CD4-positive, alpha-beta T cell treated with Interferon gamma for 1 hour (primary cell): ENCODE measurements at places on chromosomes 5 and 9.

DNA sequence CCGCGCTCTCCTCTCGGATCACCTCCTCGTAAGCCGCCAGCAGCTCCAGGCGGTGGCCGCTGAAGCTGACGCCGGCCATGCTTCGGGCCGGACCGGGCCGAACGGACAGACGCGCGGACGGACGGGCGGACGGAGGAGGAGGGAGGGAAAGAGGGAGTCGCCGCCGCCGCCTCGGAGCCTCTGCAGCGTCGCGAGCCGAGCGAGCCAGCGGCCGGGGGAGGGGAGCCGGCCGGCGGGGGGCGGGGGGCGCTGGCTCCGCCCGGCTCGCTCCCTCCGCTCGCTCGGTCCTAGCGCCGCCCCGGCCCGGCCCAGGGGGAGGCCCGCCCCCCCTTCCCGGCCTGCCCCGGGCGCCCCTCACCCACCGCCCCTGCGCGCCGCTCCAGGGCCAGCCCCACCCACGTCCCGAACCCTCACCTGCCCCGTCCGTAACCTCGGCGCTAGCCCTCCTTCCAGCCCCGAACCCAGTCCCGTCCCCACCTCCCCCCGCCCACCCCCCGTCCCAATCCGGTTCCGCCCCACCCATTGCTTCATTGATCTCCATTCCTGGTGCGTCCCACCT lies at the start of gene DBN1:
Gene DBN1, minus strand, starts transcription at position 192 of the 559 bp plus-strand sequence. Its CDS starts 113 bp downstream, at position 79.
- DNase-seq: no peak

GRCh38 chr9:135680056-135680455 lies 16.9 kb downstream of the LCN9 start:
- DNase-seq: no peak

GRCh38 chr5:26894719-26895263 lies 143.6 kb downstream of the CDH9 start:
- DNase-seq: no peak

- no peak for DNase-seq
Measured at GRCh38 chr5:50800410-50800809, 134.0 kb downstream of the PARP8 start.

DNA sequence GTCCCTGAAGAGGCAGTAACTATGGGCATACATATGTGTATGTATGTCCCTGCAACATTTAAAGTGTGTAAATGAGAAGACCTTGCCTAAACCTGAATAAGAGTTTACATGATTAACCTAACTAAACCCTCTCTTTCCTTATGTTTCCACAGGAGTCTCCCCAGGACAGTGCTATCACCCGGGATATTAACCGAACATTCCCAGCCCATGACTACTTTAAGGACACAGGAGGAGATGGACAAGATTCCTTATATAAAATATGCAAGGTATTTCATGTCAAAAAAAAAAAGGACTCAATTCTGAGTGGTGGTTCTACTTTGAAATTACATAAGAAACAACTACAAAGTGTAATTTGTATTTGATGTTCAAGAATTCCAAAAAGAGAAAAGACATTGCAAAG lies 31.7 kb downstream of the GPR21 start:
- DNase-seq: no peak

DNA sequence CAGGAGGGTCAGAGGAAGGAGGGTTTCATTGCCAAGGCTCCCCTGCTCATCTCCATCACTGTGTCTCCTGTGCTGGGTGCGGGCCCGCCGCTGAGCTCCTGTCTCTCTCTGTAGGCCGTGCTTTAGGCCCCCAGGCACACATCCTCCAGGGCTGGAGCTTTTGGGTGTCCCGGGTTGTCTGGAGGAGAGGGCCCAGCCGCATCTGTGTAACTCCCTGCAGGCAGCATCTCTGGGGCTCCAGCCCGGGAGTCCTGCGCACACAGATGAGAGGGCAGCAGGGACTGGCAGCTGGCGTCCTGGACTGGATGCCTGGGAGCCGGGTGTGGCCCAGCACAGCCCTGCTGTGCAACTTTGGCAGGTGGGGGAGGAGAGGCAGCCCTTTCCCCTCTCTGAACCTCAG lies 40.2 kb downstream of the LRSAM1 start:
- DNase-seq: no peak

- no peak for DNase-seq
Measured at GRCh38 chr9:35847792-35848572, 19.0 kb downstream of the TMEM8B start.

GRCh38 chr5:44167540-44167939 lies 221.7 kb downstream of the FGF10 start:
- DNase-seq: no peak
